ENCODE measurements at places on chromosomes 11 and 22.

GRCh38 chr11:126755526-126755925 is 245.0 kb downstream of the KIRREL3 start:
- DNase-seq, result no peak

DNA sequence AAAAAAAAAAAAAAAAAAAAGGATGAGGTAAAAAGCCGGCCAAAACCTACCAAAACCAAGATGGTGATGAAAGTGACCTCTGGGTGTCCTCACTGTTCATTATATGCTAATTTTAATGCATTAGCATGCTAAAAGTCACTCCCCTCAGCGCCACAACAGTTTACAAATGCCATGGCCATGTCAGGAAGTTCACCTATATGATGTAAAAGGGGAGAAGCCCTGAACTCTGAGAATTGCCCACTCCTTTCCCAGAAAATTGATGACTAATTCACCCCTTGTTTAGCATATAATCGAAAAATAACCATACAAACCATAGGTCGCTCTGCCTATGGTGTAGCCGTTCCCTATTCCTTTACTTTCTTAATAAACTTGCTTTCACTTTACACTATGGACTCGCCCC is 11.1 kb downstream of the C11orf96 start:
- no peak for DNase-seq

DNA sequence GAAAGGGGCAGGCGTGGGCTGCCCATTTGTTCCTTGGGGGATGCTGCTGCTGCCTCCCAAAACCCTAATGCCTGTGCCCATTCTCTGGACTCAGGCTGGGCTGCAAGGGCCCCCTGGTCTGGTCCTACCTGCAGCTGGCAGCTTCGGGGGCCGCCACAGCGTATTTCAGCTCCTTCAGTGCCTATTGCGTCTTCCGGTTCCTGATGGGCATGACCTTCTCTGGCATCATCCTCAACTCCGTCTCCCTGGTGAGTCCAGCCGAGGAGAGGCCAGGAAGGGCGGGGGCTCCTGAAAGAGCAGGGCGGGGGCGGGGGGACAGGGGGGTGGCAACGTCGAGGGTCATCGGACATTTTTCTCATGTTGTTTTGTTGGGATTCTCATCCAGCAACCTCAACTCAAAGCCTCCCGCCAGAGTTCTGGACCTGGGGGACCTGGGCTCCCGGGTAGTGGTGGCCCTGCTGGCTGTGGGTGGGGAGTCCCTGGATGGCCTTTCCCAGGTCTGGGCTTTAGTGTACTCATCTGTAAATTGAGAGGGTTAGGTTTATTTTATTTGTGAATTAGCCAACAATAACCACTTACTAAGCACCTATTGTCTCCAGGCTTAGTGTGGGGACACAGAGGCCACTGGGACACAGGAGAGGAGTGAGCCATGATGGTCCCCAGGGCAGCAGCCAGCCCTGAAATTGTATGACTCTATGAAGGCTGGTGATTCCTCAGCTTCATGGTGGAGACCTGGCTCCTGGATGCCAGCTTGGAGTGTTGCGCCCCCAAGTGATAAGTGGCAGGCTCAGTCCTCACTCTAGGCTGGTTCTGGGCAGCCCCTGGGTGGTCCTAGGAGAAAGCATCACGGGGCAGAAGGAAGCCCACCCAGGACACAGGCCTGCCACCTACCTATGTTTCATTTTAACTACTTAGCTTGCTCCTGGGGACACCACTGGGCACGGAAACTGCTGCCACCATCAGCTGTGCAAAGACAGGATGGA is 36.0 kb downstream of the CAPN1 start:
- DNase-seq, result no peak

- DNase-seq, result no peak
Observed at GRCh38 chr22:19713650-19714311, 522 bp upstream of the SEPTIN5 start.

DNA sequence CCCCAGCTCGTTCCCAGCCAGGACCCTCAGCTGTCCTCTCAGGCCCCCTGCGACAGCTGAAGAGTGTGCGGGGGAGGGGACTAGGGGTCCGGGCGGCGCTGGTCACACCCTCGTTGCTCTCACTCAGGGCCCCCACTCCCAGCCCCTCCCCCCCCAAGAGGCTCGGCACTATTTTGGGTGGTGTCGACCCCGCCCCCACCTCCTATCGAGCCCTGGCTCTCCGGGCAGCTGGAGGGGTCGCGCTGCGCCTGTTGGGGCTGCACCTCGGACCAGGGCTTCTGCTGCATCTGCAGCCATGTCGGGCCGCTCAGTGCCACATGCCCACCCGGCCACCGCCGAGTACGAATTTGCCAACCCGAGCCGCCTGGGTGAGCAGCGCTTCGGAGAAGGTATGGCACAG is at the start of gene HSPB2:
Gene HSPB2 (plus strand): TSS at position 200 of the 400 bp plus-strand sequence. CDS start 96 bp downstream, at position 296.
- no peak for DNase-seq

GRCh38 chr11:66976028-66976467 is 944 bp downstream of the C11orf86 start:
- DNase-seq, result no peak

- DNase-seq, result no peak
Observed at GRCh38 chr22:40108396-40108795, 69.3 kb upstream of the TNRC6B start.

- DNase-seq, result no peak
Observed at GRCh38 chr11:130599073-130599654, 150.7 kb downstream of the ADAMTS15 start.

DNA sequence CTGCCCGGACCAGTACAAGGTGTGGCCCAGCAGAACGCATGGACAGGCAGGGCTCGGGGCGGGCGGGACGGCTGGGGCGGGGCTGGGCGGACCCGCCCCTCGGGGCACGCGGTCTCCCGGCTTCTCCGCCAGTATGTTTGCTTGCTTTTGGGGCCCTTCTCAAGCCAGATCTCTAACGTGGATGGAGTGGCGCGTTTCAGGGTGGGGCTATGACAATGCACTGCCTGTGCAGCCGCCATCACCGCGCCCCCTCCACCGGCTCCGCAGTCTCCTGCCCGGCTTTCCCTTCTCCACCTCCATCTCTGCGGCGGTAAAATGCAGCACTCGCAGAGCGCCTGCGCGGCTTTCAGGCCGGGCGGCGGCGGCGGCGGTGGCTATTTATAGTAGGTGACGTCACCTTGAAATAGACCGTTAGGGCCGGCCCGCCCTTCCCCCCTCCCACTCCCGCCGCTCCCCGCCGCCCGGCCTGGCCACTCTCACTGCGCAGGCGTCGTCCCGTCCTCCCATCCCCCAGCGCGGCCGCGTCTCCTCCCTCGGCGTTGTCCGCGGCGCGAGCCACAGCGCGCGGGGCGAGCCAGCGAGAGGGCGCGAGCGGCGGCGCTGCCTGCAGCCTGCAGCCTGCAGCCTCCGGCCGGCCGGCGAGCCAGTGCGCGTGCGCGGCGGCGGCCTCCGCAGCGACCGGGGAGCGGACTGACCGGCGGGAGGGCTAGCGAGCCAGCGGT is at the start of gene YWHAH:
Gene YWHAH (plus strand): TSS at position 558 of the 722 bp plus-strand sequence. CDS start 199 bp downstream, outside the sequence.
- peak; percentile 65 for DNase-seq

DNA sequence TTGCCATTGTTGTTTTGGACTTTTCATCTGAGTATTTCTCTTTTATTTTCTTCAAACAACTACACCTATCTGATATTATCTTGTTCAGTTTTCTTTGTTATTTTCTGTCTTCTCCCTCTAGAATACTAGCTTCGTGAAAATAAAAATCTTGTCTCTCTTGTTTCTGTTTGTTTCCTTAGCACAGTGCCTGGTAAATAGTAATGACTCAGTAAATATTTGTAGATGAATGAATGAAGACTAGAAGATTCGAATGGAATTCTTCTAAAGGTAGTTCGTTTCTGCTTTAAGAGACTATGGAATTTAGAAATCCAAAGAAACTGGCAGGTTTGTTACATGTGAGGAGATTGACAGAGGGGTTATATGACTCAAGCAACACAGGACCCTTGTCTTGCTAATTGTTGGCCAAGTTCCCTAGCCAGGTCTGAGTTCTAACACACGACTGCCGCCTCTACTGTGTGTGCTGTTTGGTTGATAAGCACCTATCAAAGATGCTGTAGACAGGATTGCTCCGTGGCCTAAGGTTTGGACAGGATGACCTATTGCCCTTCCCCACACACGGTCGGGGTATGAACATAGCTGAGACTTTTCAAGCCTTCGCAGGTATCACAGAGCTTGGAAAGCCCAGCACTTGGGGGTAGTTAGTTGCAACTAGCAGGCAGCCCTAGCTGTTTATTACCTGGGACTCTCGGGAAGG is 831 bp upstream of the TMEM135 start:
- DNase-seq, result peak; percentile 61

DNA sequence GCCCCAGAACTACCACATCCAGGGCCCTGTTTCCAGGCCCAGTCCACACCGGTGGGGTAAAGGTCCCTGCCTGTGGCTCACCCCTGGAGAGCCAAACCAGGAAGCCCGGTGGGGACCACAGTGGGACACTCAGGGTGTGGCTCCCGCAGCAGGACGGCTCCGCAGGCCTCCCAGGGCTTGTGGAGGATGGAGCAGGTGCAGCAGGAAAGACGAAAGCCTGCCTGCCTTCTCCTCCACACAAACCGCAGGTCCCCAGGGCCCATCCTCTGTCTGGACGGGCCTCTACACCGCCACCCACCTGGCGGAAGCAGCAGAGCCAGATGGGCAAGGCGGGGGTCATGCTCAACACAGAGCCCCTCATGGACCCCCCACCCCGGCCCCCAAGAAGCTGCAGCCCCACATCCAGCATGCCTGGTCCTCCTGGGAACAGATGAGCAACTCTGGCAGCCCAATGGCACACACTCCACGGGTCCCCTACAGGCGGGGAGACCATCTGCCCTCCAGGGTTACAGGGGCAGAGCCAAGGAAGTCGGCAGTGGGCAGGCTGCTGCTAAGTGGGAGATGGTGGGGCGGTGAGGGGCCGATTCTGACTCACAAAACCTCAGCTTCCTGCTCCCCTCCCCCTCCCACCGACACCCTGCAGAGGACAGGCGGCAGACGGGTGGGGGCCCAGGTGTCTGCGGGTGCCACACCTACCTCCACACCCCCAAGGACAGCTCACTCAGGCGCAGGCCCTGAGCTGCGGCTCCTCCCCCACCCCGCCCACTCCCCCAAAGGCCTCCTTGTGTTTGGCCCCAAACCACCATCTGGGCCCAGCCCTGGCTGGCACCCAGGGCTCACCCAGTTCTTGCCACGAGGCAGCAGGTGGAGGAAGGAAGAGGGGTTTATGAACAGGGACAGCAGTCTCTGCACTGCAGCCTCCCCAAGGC is 5.2 kb downstream of the SBF1 start:
- peak; percentile 32 for DNase-seq
